Fibroblast of pulmonary artery (primary cell): ENCODE measurements at places on chromosomes 16 and 17.
A peak's percentile ranks its signal among the peaks of the same experiment; 100 is the strongest.

- DNase-seq = peak; percentile 49
These were observed 19.7 kb upstream of the GUCY2D start for GRCh38 chr17:7982666-7983065.

GRCh38 chr16:58243528-58244004, 45.7 kb upstream of the CSNK2A2 start:
- no peak for DNase-seq

- DNase-seq = no peak
These were observed 5.9 kb downstream of the BAIAP2 start for GRCh38 chr17:81040791-81041337.

GRCh38 chr16:83717814-83718213, 90.0 kb upstream of the HSBP1 start:
- DNase-seq = peak; percentile 58

DNA sequence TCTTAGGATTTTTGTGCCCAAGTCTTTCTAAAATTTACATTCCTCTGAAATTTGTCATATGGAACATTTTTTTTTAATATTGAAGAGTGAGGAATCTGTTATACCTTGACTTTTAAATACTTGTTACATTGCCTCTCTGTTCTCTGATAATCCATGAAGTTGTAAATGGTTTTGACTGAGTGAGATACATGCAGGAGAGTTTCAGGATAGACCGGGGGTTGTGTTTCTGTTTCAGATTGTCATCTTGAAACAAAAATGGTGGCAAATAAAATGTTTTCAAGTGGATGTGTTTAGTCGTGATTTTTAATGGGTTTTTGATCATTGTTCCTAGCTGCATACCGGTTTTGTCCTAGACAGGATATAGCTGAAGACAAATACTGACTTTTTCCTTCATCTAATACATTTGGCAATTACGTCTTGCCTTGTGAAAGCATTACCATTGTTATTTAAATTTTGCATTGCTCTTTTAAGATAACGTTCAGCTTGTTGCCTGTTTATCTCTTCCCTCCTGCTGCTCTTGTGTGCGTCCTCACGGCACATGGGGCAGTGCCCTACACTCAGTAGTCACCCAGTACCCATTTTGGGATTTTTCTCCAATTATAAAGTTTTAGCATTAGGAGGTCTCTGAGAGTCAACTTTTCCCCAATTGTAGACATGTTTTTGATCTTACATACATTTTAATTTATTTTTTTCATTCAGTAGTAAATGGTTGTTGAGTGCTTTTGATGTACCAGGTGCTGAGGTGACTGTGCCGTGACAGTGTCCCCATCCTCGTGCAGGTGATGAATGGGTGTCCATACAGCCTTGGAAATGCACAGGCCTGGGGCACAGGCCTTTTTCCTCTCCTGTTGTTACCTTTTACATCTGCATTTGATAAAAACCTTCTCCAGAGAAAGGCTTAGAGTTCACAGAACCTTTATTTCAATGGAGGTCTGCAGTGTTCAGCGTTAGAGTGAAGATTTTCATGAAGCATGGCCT, 169.9 kb downstream of the MSI2 start:
- no peak for DNase-seq

DNA sequence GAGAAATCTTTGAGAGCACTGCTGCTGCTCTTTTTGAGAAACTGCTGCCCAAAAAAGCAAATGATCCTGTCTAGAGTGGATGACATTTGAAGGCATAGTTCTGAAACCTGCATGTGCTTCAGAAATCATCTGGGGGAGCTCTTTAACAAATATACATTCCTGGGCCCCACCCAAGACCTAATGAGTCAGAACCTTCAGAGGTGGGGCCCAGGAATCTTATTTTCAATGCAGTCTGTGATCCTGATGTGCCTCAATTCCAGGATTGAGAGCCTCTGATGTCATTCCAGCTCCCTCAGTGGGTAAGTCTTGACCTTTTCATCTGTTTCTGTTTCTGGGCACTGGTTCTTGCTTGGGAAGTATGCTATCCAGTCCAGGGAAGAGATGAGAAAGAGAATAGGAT, 42.3 kb downstream of the HNF1B start:
- peak; percentile 38 for DNase-seq

DNA sequence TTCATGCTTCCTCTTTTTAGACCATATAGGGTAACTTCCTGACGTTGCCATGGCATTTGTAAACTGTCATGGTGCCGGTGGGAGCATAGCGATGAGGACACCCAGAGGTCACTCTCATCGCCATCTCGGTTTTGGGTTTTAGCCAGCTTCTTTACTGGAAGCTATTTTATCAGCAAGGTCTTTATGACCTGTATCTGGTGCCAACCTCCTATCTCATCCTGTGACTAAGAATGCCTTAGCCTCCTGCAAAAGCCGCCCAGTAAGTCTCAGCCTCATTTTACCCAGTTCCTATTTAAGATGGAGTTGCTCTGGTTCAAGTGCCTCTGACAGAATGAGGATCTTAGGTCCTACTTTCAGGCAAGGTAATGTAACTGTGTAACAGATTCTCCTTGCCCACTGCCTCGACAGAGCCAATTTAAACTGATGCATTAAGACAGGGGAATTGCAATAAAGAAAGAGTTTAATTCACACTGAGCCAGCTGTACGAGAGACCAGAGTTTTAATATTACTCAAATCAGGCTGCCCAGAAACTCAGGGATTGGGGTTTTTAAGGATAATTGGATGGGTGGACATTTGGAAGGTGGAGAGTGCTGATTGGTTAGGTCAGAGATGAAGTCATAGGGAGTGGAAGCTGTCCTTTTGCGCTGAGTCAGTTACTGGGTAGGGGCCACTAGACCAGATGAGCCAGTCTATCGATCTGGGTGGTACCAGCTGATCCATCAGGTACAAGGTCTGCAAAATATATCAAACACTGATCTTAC, 59.9 kb upstream of the ATF7IP2 start:
- DNase-seq = no peak

GRCh38 chr17:78289802-78290363, 58.5 kb downstream of the TMEM235 start:
- peak; percentile 96 for DNase-seq

GRCh38 chr17:39244600-39245570, 19.1 kb upstream of the STAC2 start:
- DNase-seq = peak; percentile 86

DNA sequence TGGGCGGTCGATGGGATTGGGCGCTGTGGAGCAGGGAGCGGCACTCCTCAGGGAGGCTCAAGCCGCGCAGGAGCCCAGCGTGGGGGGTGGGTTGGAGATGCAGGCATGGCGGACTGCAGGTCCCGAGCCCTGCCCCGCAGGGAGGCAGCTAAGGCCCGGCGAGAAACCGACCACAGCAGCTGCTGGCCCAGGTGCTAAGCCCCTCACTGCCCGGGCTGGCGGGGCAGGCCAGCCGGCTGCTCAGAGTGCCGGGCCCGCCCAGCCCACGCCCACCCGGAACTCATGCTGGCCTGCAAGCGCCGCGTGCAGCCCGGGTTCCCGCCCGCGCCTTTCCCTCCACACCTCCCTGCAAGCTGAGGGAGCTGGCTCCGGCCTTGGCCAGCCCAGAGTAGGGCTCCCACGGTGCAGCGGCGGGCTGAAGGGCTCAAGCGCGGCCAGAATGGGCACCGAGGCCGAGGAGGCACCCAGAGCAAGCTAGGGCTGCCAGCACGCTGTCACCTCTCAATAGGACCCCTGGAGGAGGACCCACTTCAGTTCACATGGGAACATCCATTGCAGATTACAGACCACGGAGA, 20.5 kb upstream of the METTL16 start:
- DNase-seq = no peak

DNA sequence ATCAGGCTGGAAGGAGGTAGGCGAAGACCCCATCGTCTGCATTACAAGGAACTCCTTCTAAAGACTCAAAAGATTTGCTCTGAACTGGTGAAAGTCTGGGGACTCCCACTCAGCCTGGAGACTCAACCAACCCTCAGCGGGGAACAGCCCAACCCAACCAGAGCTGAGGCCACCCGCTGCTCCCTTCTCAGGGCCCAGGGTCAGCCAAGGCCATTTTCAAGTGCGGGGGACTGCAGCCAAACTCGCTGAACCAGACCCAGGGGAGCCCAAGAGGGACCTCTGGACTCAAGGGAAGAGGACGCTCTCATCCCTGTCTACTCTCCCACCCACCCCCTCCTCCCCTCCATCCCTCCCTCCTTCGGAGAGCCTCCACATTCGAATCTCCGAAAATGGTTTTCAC, 24.1 kb downstream of the XYLT1 start:
- no peak for DNase-seq

GRCh38 chr16:69486724-69487123, 62.3 kb downstream of the CYB5B start:
- DNase-seq = no peak

DNA sequence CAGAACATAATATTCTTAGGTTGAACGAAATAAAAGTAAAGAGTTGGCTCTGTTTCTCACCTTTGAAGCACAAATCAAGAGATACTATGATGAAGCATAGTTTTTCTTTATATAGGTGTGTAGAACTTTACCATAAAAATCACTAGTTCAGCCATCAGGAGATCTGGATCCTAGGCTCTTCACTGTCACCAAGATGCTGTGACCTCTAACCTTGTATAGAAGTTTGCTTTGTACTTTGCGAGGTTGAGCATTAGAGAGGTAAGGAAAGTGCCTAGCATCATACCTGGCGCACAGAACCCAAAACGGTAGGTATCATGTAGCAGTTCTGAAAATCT, 553 bp upstream of the CDC6 start:
- DNase-seq = no peak

DNA sequence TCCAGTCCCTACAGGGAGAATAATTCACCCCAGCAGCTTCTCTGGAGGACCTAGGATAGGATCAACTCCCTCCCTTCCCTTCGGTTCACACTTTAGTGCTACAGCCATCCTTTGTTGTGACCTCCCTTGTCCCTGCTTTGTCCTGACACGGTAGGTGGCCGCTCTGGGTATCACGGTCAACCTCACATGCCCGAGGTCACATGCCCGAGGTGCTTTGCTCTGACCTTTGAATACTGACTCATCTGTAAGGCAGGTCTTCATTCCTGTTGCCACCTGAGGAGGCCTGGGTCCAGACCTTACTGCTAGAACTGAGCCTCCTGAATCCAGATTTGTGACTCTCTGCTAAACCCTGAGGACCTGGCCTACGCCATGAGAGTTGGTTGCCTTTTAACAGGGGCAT, 19.7 kb downstream of the ALKBH5 start:
- DNase-seq = no peak

DNA sequence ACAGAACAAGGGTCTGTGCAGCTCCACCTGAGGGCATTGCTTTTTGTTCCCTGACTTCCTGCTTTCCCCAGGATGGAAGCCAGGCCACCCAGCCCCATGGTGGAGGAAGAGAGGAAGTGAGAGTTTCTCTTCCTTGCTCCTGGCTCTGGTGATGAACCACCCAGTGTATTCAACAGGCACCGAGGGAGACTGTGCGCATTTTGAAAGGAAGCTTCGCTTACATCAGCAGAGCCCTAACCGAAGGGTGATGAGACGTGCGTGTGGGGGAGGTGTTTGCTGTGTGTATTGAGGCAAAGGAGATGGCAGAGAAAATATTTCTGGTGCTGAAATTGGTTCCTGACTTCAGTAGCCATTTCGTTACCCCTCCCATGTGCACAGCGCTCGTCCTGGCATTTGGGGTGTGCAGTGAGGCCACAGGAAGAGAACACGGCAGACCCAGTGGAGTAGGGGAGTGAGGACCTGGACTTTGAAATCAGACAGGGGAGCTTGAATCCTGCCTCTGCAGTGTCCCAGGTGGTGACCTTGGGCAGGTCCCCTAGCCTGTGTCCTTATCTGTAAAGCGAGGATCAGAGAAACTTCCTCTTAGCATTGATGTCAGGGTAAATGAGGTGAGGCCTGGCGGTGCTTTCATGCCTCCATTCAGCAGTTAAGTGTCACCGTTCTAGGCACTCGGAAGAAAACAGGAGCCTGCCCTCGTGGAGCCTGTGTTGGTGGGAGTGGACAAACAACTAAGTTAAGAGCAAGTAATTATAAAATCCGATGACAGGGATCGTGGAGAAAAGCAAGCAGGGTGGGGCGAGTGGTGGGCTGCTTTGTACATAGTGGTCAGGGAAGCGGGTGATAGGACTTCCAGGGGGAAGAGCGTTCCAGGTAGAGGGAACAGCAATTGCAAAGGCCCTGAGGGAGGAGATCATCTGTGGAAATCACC, 7.4 kb downstream of the CMIP start:
- DNase-seq = peak; percentile 52

- DNase-seq = no peak
These were observed 293.1 kb upstream of the FOXF1 start for GRCh38 chr16:86217001-86217890.

- peak; percentile 62 for DNase-seq
These were observed 2.5 kb upstream of the STARD3 start for GRCh38 chr17:39634384-39634871.

DNA sequence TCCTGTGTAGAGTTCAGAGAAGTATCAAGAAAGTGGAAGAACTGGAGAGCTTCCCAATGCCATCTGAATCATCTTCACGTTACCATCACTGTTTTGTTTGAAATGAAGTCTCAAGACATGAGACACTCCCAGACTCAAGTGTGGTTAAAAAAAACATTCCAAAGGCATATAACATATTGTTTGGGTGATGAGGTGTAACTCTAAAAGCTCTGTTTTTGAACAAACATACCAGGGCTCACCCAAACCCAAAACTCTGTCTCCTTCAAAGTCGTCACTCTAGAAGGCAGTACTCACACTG, 6.3 kb upstream of the ZCCHC14 start:
- peak; percentile 35 for DNase-seq

- peak; percentile 64 for DNase-seq
These were observed 12.0 kb upstream of the RNF157 start for GRCh38 chr17:76252040-76252954.

DNA sequence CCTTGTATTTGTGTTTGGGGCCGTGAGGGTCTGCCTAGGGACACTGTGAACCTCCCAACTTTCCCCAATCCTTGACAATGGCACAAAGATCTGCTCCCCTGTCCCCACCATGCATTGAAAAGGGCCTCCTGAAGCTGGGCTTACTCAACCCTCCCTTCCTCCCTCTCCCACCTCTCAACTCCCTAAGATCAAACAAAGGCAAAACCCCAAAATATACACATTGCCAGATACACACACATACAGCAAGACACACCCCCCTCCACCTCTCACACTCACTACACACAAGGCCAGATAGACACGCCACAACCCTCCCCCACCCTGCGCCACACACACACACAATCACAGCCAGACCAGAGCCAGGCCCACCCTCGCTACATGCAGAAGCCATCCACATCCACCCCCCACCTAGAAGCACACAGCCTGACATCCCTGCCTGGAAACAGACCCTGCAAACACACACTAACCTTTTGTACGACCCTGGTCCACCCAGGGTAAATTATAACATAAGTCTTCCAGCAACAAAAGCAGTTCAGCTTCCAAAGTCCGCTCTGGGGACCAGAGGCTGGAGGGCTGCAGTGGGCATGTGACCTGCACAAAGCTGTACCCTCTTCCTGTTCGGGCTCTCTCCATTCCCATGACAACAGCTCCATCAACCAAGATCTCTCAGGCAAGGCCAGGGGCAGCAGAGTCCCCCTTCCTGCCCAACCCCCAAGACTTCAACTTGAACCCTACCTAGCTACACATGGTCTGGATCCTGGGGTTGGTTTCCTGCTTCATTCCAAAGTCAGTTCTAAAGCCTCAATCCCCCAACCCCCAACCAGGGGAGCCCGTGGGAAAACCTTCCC, 1.9 kb downstream of the PCGF2 start:
- no peak for DNase-seq
